ENCODE measurements at places on chromosomes 6 and 20.

GRCh38 chr20:45032781-45033180 lies 66.5 kb downstream of the STK4 start:
- no peak for DNase-seq

DNA sequence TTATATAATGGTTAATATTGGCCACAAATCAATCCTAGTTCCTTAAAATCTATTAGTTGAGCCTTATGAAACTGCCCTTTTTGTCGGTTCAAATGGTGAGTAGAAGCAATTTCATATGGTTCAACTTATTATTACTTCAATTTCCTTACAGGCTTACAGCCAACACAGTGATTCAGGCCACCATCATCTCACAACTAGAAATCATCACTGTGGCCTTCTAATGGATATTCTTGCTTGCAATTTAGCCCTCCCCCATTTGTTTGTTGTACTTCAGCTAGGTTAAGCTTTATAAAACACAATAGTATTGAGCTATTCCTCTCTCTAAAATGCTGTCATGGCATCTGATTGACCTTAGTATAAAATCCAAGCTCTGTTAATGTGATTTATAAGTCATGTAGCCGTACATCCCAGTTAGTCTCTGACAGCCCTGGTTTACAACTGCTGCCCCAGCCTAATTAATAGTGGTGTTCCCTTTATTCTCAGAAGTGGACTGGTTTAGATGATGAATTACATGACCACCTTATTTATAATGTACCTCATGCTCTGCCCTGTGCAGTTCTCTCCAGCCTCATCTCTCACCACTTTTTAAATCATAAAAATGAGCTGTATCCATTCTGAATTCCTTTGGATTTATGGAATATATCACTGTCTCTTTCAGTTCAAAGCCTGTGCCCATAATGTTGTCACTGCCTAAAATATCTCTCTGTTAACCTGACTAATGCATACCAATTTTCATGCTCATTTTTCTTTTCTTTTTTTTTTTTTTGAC lies 36.7 kb downstream of the LAMA2 start:
- DNase-seq, result no peak

DNA sequence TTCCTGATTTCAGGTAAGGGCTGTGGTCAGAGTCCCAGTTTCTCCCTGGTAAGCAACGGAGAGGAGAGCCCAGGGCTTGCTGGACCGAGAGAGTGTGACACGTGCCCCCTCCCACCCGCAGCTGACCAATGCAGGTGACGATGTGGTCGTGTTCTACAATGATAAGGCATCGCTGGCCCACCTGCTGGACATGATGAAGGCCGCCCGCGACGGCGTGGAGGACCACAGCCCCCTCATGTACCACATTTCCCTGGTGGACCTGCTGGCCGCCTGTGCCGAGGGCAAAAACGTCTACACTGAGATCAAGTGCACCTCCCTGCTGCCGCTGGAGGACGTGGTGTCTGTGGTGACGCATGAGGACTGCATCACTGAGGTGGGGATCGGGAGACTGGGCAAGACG lies 31.7 kb downstream of the UQCC2 start:
- no peak for DNase-seq

DNA sequence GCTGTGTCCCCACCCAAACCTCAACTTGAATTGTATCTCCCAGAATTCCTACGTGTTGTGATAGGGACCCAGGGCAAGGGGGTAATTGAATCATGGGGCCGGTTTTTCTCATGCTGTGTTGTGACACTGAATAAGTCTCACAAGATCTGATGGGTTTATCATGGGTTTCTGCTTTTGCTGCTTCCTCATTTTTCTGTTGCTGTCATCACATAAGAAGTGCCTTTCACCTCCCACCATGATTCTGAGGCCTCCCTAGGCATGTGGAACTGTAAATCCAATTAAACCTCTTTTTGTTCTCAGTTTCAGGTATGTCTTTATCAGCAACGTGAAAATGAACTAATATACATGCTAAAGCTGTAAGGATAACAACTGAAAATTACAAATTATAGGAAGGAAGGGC lies 88.3 kb downstream of the CDYL start:
- no peak for DNase-seq

DNA sequence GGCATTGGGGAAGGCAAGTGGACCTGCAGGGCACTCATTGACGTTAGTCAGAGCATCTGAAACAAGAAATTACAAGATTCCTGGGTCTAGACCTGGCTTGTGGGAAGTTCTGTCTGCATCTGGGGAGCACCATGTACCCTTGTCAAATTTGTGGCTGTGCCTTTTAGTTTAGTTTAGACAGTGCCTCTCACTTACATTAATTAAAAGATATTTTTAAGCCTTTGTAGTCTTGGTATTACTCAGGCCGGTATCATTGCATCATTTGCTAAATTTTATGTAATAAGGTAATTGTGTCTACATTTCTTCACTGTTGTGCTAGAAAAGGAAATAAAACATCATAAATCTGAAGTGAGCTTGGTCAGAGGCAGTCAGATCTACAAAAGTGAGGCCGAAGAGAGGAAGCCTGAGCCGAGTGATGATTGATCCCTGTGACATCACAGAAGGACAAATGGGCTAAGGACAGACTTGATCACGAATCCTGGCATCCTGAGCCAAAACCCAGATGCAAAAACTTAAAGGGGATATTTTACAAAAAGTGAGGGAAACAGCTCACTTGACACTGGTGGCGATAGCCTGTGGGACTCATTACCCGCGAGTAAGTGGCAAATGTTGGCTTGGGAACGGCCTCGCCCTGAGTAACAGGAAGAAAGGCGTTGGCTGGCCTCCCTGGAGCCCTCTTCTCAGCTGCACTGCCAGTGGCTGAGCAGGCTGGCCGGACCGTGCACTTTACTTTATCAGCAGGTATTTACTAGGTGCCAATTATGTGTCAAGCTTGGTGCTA lies 106.5 kb downstream of the TCP11 start:
- no peak for DNase-seq

DNA sequence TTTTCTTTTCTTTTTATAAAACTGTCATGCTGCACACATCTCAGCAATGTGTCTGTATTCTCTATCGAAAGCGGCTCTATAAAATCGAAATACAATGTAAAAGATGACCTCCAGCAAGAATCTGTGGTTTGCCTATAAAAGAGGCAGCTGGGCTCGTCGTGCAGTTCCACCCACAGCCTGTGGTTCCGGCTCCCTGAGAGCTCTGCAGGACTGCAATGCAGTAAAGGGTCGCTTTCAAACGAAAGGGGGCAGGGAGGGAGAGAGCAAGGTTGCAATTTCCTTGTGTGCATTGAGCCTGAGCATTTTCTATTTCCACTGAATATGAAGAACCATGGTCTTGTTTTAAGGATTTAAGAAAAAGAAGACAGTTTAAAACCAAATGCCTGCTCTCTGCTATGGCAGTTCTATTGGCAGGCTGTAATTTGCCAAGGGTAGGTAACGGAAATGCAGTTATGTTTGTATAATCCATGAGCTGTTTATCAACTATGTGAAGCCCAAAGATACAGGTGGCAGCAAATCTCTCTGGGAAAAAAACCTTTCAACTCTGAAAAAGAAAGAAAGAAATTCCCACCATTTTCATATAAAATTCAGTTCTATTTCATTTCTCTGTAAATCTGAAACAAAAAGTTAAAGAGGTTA lies 236.5 kb downstream of the HACE1 start:
- no peak for DNase-seq

GRCh38 chr6:150302520-150303176 lies 66.2 kb upstream of the IYD start:
- no peak for DNase-seq

DNA sequence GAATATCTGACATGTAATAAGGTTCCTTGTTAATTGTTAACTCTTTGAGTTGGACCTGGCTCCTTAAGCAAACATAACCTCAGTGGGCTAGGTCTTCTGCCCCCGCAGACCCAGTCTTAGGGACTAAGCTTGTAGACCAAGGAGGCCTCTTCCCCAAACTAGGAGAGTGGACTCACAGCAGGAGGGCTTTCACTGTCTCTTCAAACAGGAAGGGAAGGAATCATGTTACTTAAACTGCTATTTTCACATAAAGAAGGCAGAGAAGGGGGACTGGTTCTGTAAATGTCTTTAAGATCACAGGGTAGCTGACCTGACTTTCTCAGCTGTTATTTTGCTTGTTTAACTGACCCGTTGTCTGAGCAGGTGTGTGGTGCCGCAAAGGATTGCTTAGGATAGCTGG lies 34.9 kb upstream of the PRDM1 start:
- DNase-seq, result no peak

- no peak for DNase-seq
Observed at GRCh38 chr6:118536478-118536877, 11.6 kb upstream of the PLN start.
